CD4-positive, alpha-beta T cell treated with Interferon alpha-2 for 1 hour (primary cell): ENCODE measurements at places on chromosomes 1 and 21.

DNA sequence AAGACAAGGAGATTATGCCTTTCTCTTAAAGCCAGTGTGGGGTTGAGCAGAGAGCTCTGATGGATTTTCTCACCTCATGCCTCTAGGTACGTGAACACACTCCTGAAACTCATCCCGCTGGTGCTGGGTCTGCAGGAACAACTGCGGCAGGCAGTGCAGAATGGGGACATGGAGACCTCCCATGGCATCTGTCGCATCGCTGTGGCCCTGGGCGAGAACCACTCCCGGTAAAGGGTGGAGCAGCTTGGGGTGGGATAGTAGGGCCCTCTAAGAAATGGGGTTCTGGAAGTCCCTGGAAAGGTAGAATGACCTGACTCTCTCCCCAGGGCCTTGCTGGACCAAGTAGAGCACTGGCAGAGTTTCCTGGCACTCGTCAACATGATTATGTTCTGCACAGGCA is 9.5 kb downstream of the IPO13 start:
- DNase-seq, result no peak

- DNase-seq, result peak; percentile 36
Observed at GRCh38 chr1:117572546-117572945, 33.3 kb upstream of the TENT5C start.

DNA sequence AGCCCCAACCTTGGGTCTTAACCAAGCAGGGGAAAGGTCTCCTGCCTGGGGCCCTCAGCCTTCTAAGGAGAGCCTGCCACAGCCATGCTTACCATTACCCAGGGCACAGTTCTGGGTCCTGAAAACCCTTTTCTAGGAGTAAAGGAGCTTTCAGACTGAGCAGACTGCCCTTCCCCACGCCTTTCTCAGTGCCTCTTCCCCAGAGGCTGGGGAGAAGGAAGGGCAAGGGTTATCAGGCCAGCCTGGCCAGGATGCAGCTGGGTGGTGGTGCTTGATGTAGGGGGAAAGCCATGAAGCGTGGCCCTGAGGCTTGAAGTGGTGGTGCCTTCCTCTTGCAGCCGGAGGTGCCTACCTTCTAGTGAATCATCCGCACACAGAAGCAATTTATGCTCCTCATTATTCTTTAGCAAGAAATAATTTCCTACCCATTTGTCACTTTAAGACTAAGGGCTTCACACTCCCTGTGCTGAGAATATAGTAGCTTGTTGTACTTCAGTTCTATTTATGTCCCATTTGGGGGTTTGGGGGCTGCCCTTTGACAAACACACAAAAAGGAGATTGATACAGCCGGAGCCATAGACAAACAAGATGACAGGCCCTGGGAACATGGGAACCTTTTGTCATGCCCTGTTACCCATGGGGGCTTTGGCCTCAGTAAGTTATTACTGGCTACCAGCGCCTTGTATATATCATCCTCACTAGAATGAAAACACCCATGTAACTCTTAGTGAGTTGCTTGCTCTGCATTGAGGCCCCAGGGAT is 40.7 kb downstream of the MAN1C1 start:
- no peak for DNase-seq

DNA sequence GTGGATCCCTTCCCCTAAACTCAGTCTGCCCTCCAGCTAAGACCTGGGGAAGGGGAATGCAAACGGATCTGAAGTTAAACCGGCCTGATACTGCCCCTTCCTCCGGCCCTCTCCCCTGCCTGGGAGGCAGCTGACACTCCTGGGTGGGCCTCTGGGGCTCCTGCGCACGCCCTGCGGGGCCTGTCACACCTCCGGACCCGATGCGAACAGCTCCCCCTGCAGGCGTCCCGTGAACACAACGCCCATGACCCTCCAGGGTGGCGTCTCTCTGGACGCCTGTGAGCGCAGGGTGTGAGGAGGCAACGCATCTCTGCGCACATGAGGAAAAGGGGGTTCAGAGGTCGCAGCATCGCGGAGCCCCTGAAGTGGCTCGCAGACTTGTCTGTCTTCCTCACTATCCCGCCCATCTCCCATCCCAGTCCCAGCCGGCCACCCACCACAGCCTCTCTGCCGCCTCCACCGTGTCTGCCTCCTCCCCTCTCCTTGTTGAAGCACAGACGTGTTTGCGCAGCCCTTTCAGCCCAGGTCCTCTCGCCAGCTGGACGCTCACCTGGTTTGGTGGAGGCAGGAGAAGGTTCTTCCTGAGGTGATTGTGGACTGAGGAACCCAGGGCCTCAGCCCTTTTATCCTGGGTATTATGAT is 421 bp upstream of the LCE3A start:
- DNase-seq, result no peak

GRCh38 chr1:34455121-34455520 is 278.4 kb downstream of the C1orf94 start:
- DNase-seq, result no peak

DNA sequence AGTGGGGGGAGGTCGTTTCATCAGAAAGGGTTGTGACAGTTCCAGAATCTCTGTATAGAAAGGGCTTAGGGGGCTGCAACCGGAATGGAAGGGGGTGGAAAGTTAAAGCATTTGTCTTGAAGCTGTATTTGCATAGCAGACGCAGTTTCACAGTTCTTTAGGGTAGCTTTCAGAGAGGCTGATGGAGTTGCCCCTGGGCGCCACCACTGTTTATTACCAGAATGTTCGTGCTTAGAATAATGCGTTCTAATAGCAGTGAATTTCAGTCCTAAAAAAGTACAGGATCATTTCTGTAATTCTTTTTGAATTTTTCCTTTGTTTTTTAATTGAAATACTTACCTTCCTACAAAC is 1.3 kb downstream of the EXO1 start:
- no peak for DNase-seq

GRCh38 chr1:227959325-227959860 is 11.7 kb upstream of the WNT9A start:
- DNase-seq, result no peak

- no peak for DNase-seq
Observed at GRCh38 chr1:3180915-3181314, 111.9 kb downstream of the PRDM16 start.

- no peak for DNase-seq
Observed at GRCh38 chr1:89453123-89453972, 71.3 kb upstream of the LRRC8B start.

DNA sequence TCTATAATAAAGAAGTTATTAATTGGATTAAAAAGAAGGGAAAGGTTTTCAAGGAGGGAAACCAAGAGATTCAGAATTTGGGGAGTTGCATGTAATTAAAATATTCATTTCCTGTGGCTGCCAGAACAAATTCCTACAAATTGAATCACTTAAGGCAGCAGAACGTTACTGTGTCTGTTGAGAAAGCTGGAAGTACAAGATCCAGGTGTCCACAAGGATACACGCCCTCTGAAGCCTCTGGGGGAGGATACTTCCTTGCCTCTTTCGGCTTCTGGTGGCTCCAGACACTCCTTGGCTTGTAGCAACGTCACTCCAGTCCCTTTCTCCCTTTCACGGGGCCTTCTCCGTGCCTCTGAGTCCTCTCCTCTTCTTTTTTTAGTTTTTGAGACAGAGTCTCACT is 67.9 kb downstream of the KAZN start:
- DNase-seq, result no peak

GRCh38 chr1:45410850-45411509 is 70.7 kb upstream of the MUTYH start:
- no peak for DNase-seq

- no peak for DNase-seq
Observed at GRCh38 chr1:173223031-173223380, 15.9 kb upstream of the TNFSF4 start.

GRCh38 chr1:164765557-164765956 is 206.6 kb downstream of the PBX1 start:
- no peak for DNase-seq

GRCh38 chr1:241992734-241993133 is 6.2 kb downstream of the MAP1LC3C start:
- no peak for DNase-seq

DNA sequence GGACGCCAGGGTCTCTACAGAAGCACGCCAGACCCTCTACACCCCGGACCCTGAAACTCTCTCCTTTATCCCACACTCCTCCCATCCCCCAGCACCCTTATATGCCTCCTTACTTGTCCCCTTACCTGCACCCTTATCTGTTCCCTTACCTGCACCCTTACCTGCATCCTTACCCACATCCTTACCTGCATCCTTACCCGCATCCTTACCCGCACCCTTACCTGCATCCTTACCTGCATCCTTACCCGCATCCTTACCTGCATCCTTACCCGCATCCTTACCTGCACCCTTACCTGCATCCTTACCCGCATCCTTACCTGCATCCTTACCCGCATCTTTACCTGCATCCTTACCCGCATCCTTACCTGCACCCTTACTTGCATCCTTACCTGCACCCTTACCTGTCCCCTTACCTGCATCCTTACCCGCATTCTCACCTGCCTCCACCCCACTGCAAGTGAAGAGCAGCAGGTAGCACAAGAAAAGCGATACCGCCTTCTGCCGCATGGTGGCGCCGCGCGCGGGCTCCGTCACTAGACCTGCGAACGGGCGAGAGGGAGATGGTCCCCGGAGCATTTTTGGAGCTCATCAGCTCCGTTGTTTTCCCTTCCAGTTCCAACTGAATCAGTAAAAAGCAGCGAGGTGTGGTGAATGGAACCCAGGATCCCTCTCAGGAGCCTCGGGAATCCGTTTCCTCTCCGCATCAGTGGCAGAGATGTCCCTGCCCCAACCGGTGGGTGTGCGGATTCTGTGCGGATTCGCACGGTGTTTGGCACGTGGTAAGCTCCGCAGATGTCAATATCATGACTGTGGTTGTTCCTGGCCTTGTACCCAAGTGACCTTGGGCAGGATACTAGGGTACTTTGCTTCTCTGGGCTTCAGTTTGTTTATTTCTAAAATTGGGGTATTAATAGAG is 2.9 kb downstream of the IFI6 start:
- DNase-seq, result peak; percentile 82

DNA sequence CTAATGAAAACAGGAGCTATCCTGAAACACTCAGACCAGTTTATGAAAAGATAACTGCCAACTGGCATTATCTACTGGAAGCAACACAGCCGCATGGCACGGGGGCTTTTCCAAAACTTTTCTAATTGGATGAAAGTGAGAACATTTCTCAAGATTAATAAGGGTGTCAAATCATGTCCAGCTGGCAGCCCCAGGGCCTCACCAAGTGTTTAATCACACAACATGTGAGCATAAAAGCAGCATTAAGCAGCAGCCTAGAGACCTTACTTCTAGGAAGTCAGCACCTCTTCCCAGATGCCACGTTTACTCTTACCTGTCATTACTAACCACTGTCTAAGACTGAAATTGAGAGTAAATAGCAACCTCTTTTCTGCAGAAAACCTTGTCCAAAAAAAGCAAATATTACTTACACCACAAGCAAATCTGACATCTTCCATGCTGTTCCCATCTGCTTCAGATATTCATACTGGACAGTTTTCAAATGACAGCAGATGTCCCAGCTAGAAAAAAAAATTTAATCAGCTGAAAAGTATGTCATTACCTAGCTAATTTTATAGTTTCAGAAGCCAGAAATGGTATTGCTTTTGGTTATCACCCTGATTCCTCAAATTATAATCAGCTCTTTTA is 341.5 kb upstream of the ZP4 start:
- no peak for DNase-seq

GRCh38 chr1:197725044-197725443 is 50.2 kb downstream of the DENND1B start:
- DNase-seq, result no peak

DNA sequence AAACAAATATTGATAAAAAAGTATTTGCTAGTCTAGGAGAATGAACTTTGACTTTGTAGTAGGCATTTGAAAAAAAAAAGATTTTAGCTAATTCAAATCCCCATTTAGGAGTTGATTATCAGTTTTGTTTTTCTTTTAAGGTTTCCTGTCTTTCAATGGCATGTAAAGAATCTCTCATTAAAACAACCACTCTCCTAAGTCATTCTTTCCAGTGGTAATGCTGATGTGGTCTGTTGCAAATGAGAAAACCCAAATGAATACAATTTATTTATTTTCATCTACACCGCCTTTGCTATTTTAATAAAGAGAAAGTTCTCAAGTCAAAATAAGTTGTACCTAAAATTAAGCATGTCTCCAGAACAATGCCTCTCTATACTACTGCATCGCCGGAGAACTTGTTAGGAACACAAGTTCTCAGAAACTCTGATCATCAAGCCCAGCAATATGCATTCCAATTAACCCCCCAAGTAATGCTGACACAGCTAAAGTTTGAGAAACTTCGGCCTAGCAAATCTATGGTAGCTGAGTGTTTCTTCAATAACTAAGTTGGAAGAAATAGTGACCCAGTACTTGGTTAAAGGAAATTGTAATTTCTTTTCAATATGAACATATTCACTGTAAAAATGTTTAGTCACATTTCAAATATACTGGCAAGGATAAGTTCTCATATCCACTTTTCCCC is 255.1 kb downstream of the PTPRC start:
- DNase-seq, result no peak

GRCh38 chr1:226355016-226355415 is 46.1 kb upstream of the LIN9 start:
- no peak for DNase-seq

- DNase-seq, result no peak
Observed at GRCh38 chr1:178539291-178539690, 26.4 kb downstream of the TEX35 start.

- DNase-seq, result no peak
Observed at GRCh38 chr1:12544357-12544756, 73.7 kb downstream of the DHRS3 start.

DNA sequence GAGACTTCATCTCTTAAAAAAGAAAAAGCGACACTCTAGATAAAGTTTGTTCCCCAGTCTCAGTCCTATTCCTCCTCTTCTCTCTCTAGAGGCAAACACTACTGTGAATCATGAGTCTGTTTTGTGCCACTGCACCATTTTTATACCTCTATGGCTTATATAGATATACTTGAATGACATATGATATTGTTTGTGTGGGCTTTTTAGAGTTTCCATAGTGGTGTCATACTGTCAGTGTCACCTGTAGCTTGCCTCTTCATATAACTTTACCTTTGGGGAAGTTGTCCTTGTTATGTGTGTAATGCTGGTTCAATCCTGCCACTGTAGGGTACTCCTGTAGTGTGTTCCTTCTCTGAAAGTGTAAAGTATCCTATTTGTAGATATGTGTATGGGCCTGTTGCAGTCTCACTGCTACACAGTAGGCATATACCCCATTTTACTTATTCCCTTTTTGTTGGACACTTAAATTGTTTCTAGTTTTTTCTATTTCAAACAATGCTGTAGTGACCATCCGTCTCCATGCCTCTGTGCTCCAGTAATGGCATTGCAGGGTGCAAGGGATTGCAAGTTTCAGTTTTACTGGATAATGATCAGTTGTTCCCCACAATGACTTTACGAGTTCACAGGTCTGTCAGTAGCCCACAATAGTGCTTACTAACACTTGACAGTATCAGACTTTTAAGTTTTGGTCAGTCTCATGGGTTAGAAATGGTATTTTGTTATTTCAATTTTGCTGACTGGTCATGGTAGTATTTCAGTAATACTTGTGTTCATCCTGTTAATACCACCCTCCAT is 2.7 kb downstream of the PRMT2 start:
- no peak for DNase-seq

DNA sequence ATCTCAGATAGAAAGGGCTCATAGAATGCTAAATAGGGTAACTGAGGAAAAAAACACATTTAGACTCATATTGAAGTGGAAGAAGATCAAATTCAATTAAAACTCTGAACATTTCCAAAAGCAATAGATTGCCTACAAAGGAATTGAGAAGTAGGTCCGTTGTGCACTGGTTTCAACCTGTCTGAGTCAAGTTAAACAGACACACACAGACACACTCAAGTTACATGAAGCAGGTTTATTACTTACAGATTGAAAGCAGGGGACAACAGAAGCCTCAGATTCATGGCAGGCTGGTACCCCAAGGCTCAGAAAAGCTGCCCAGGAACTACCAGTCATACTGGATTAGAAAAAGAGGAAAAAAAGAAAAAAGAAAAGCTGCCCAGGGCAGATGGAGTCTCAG is 20.7 kb upstream of the S100A2 start:
- DNase-seq, result no peak

- DNase-seq, result no peak
Observed at GRCh38 chr1:41243079-41243385, 926 bp upstream of the SCMH1 start.
